ENCODE measurements at places on chromosomes 2 and 18.

DNA sequence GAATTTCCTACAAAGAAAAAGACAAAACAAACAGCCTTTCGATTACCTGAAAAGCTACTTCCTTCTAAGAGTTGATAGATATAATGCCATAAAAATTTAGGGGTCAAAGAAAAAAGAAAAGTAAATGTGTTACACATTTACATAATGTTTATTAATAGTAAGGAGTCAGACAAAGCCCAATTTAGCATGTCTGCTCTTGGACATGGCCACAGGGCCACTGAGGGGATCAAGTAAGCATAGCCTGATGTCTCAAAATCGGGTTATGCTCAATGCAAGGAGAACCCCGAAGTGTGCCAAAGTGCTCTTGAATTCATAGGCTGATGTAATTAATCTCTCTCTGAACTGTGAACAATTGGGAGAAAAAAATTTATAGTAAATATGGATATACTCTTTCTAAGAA lies 61.6 kb downstream of the RTN4 start:
- DNase-seq = no peak

- no peak for DNase-seq
These were observed 50.9 kb downstream of the CACNB4 start for GRCh38 chr2:152047824-152048471.

DNA sequence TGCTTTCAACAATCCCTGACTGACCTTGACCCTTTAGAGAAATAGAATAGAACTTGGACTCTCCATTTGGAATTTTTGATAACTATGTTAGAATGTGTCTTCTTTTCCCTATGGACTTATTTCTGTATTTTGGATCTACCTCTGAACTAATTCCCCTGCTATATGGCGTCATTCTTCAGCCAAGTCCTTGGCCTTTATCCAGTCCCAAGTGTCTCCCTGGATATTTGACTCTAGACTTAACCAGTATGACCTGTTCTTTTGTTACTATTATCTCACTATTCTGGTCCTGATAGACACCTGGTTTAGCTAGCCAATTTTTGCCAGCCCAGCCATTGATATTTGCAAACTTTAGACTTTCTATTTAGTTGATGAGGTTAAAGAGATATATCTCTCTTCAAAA lies 186.8 kb downstream of the KCNS3 start:
- DNase-seq = no peak

- no peak for DNase-seq
These were observed 146.9 kb downstream of the DAW1 start for GRCh38 chr2:228018311-228018710.

GRCh38 chr2:9565436-9566153 lies 10.0 kb upstream of the ADAM17 start:
- no peak for DNase-seq

DNA sequence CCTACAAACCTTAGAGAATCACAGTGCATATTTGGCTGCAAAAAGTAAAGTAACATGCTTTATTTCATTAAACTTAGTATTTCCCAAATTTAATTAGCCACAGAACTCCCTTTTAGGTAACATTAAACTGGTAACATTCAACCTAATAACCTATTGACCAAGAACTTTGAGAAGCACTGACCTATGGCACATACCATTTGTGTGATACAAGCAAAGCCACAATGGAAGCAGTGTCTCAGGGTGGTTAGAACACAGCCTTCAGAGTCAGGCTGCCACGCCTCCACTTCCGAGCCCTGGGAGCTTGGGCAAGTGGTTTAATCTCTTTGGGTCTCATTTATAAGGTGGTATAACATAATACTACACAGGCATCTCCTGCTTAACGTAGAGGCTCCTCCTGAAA lies 301.4 kb downstream of the PDE11A start:
- DNase-seq = no peak

DNA sequence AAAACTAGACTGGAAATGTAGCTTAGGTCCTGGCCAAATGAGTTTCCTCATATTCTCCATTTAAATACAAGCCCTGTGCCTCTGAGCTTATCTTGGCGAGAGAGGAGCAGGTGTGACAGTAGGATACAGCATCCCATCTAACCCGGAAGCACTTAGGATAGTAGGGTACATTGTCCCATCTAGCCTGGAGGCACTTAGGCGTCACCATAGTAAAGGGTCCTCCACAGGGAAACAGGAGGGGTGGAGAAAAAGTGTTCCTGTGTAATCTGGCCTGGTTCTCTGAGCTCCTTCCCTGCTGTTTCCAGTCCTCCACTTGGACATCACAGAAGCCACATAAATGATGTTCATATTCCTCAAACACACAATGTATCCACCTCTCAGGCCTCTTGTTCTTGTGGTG lies 301.4 kb downstream of the GALR1 start:
- no peak for DNase-seq

DNA sequence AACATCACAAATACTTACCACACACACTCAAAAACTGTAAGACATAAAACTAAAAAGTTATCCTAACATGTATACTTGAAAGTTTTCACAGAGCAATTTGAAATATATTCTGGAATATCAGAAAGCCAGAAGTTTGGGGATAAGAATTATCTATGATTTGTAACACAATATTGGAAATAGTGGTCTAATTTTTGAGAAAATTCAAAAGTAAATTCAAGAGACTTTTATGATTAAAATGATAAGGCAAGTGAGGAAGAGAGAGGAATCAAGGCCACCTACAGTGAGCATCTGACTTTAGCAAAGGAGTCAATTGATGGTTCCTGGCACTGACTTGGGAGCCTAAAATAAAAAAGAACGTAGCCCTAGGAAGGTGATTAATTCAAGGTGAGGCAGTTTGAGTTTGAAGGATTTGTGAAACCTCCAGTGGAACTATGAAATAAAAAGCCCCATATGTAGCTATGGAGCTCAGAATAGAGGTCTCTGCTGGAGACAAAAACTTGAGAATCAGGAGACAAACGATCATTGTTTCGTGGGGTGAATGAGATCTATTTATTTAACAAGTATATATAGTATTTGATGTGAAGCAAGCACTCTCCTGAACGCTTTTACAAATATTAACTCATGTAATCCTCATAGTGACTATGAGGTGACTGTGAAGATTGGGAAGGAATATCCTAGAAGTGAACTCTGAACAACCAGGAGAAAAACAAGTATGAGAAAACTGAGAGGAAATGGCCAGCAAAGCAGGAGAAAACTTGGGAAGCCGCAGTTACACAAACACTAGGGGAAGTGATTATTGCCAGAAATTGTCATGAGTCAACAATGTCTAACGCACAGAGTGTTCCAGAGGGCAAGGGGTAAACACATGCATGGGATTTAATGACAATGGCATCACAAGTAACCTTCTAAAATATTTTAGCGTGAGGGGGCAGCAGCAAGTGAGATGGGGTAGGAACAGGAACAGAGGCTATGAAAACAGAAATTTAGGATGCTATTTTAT lies 12.8 kb downstream of the TFPI start:
- DNase-seq = no peak
